ENCODE measurements at places on chromosomes 5 and 9. TPM values are rescaled to one million over a fixed set of nuclear protein-coding genes. Genes with fewer than 3 reads are reported as not detected.

Gene FOXI1
- not detected for polyA plus RNA-seq

Gene OR2Y1
- not detected for polyA plus RNA-seq

Gene FGF1
- 1.00 TPM for polyA plus RNA-seq

Gene RGP1
- polyA plus RNA-seq = 24.0 TPM

Gene PRRC1
- 7.0 TPM for polyA plus RNA-seq

Gene SLC34A1
- not detected for polyA plus RNA-seq

Gene GNA14
- 0.31 TPM for polyA plus RNA-seq

Gene SPINK6
- polyA plus RNA-seq = not detected

Gene SLC4A9
- 0.09 TPM for polyA plus RNA-seq

Gene VCAN
- 2.7 TPM for polyA plus RNA-seq
